Skin of body (tissue), 3 donors: ENCODE measurements at places on chromosomes 4 and X. TPM values are rescaled to one million over a fixed set of nuclear protein-coding genes. Genes with fewer than 3 reads are reported as not detected.
A peak's percentile ranks its signal among the peaks of the same experiment; 100 is the strongest.

The ARHGEF9 gene
- total RNA-seq, result 17.1 TPM

The CSAG3 gene
- total RNA-seq, result not detected

The IL2 gene
- not detected for total RNA-seq

The ZDHHC15 gene
- total RNA-seq, result 3.0 TPM

The GRPEL1 gene
- total RNA-seq, result 13.3 TPM

The ZNF732 gene
- total RNA-seq, result 4.5 TPM

The NLGN4X gene
- 4.3 TPM for total RNA-seq

The VCX gene
- not detected for total RNA-seq

The PASD1 gene
- total RNA-seq, result not detected

The TMEM154 gene
- total RNA-seq, result 15.0 TPM

The USP27X gene
- 3.1 TPM for total RNA-seq

The COX7B2 gene
- not detected for total RNA-seq

The AKAP14 gene
- not detected for total RNA-seq

DNA sequence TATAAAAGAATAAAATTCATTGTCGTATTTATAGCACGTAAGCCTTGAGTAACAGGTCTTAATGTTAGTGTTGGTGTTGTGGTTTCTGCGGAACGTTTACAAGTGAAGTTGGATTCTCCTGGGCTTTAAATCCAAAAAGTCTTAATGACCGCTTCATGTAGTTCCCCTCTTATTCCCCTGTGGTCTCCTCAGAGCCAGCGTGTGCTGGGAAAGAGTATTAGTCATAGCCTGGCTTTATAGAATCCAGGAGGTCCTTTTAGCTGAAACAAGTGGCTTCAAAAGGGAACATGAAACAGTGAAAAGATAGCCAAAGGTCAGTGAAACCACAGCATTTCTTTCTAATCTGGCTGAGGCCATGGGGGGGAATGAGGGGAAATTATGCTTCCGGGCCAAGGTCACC is 79.1 kb downstream of the CLCN4 start:
- DNase-seq, result no peak

DNA sequence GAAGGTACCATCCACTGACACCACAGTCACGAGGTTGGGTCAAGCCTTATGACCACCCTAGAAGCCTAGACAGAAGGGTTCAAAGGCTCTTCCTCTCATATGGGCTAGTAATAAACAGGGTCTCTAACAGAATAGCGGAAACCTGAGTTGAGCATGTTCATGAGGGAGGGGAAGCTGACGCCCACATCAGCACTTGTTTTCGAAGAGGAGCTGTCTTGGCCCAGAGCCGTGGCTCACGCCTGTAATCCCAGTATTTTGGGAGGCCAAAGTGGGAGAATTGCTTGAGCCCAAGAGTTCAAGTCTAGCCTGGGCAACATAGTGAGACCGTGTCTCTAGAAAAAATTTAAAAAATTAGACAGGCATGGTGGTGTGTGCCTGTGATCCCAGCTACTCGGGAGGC is 21.5 kb upstream of the TMSB4X start:
- DNase-seq, result no peak

GRCh38 chr4:75046226-75046625 is 113.3 kb downstream of the PARM1 start:
- no peak for DNase-seq

DNA sequence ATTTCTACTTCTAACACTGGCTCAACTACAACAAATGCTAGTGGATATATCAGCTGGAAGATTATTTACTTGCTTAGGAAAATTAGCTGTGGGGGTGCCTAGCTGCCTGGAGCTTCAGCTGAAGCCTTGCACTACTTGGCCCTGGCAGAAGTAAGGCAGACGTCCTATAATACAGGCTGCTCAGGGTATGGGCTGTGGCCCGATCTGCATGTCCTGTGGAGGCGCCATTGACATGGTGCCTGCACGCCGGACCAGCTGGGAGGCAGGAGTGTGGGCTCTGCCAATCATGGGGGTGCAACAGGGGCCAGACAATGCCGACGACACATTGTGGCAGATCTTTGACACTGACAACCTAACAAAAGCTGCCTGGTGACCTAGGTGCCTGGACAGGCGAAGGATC is 31.6 kb upstream of the UCP1 start:
- DNase-seq, result no peak

DNA sequence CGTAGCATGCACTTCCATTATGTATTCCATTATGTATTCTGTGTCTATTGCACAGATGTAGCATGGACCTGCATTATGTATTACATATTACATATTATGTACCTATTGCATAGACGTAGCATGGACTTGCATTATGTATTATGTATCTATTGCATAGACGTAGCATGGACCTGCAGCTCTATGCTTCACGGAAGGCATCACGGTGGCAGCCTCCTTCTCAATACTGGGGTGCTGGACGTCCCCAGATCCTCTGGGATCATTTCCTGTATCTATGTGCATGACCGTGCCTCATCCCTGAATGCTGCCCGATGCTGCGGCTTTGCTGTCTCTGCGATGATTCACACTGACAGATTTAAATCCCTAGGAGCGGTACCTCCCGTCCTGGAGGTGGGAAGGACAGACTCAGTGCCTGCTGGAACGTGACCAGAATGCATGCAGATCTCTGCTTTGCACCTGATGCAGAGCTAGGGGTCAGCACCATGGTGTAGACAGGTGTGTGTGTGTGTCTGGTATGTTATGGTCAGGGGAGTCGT is 317.5 kb downstream of the DHRSX start:
- no peak for DNase-seq

DNA sequence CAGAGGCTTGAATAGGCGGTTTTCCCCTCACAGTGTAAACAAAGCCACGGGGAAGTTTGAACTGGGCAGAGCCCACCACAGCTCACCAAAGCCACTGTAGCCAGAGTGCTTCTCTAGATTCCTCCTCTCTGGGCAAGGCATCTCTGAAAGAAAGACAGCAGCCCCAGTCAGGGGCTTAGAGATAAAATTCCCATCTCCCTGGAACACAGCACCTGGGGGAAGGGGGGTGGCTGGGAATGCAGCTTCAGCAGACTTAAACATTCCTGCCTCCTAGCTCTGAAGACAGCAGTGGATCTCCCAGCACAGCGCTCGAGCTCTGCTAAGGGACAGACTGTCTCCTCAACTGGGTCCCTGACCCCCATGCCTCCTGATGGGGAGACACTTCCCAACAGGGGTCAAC is 44.0 kb upstream of the USP38 start:
- DNase-seq, result no peak

GRCh38 chr4:110682311-110682710 is 59.4 kb upstream of the PITX2 start:
- DNase-seq, result peak; percentile 53

DNA sequence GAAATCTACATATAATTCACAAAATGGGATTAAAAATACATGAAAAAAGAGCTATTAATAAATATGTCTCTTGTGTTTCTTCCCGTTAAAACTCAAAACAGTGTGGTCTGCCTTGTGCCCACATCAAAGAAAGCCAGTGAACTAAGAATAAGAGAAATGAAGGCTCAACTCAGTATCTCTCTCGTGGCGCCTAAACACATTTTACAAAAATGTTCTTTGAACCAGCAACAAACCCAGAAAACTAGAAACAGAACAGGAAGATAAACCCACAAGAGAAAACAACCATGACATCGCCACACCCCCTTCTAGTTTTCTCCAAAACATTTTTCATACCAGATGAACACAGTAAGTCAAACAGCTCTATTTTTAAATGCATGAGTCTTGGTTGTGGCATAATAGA is 130.1 kb downstream of the DCHS2 start:
- DNase-seq, result peak; percentile 51

DNA sequence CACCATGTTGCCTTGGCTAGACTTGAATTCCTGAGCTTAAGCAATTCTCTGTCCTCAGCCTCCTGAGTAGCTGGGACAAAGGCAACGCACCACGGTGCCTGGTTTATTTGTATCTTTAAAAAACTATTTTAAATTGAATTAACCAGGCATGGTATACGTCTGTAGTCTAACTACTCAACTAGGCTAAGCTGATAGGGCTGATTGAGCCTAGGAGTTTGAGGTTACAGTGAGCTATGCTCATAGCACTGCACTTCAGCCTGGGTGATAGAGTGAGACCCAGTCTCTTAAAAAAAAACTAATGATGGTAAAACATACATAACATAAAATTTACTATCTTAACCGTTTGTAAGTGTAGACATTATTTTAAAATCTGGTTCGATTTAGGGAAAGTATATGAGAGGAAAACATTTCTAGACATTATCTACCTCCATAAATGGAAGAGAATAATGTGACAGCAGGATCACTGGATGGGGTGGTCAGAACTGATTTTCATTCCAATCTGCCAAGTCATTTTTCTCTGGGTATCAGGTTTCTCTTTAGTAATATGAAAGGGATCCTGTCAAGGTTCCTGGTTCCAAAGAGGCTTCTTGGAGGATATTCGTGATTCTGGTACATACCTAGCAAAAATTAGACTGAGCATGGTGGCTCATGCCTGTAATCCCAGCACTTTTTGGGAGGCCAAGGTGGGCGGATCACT is 8.7 kb upstream of the ITGB1BP2 start:
- DNase-seq, result no peak

DNA sequence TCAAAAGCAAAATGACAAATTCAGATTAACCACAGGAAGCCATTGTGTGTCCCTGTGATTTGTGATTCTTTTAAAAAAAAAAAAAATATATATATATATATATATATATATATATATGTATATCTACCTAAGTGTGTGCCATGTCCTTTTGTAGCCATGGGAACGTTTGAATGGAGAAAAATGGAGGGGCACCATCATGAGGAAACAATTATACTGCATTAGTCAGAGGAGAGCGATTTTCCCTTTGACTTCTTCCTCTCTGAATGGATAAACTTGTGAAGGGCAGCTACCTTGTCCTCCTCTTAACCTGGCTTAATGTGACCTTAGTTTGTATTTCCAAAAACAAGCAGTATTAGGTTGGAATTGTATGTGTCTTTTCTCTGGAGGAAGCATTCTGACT is 23.3 kb upstream of the CBLL2 start:
- DNase-seq, result no peak

- DNase-seq, result peak; percentile 57
These were observed 552 bp downstream of the ADH5 start for GRCh38 chr4:99088023-99088449.

- no peak for DNase-seq
These were observed 2184.4 kb upstream of the AGA start for GRCh38 chr4:179626687-179627086.

GRCh38 chr4:32133141-32133540 is 1413.0 kb downstream of the PCDH7 start:
- DNase-seq, result no peak

GRCh38 chr4:141158219-141158618 is 24.9 kb upstream of the RNF150 start:
- no peak for DNase-seq

- no peak for DNase-seq
These were observed 337.9 kb downstream of the PPP3CA start for GRCh38 chr4:101009471-101009870.

GRCh38 chrX:23826653-23827052 is 43.7 kb downstream of the SAT1 start:
- no peak for DNase-seq

DNA sequence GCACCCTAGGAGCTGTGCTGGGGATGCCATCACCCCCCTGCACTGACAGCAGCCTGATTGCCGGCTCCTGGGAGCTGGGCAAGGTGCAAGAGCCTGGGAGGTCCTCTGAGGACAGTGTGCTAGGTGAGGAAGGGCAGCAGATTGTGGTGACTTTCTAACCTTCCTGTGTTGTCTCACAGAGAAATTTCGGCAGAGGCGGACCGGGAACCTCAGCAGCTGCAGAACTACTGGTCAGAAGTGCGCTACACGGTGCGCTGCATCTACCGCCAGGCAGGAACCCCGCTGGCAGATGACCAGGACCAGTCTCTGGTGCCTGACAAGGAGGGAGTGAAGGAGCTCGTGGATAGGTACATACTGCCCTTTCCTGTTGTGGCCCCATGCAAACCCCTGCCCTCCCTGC is 89.8 kb downstream of the FAM193A start:
- DNase-seq, result no peak

DNA sequence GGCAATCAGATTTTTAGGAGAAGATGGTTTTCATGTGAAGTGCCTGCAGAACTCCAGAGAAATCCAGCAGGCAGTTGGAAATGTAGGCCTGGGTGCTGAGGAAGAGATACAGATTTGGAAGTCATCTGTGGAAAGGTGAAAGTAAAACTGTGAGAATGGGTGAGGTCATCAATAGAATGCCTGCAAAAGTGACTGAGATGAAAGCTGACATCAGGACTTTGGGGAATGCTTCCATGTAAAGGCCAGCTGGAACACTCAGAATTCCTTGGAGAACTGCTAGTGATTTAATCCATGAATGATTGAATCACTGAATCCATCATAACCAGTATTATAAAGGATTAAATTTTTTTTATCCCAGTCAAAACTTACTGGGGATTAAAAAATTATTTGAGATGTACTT is 124.5 kb upstream of the GIMD1 start:
- peak; percentile 20 for DNase-seq

- DNase-seq, result no peak
These were observed 21.6 kb downstream of the SCD5 start for GRCh38 chr4:82776925-82777542.

DNA sequence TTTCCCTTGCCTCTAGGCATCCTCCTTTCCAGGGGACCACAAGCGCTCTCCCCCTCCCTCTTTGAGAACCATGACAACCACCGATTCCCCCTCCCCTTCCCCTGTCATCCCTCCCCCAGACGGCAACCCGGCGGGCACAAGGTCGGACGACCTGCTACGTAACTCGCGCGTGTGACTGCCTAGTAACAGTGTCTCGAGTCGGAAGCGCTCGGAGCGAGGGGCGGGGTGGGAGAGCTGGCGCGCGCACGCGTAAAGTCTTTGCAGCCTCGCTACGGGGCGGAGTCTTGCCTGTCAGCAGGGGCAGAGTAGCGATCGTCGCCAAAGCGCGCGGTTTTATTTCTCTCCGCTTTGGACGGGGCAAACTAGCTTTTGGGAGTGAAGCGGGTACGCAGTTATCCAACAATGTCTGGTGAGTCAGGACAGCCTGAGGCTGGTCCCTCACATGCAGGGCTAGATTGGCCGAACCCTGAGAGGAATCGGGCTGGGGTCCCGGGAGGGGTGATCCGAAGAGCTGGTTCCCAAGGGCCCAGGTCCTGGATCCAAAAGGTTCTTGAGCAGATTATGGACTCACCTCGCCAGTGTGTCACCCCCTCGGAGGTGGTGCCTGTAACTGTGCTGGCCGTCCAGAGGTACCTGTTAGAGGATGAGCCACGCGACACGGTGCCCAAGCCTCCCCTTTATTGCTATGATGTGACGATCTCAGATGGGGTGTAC is at the start of gene RADX:
RADX (plus strand) TSS at position 300 of the 714 bp plus-strand sequence; CDS start at position 403, 103 bp downstream.
- DNase-seq, result peak; percentile 62

- DNase-seq, result no peak
These were observed 207.6 kb downstream of the NAF1 start for GRCh38 chr4:162959046-162959445.

DNA sequence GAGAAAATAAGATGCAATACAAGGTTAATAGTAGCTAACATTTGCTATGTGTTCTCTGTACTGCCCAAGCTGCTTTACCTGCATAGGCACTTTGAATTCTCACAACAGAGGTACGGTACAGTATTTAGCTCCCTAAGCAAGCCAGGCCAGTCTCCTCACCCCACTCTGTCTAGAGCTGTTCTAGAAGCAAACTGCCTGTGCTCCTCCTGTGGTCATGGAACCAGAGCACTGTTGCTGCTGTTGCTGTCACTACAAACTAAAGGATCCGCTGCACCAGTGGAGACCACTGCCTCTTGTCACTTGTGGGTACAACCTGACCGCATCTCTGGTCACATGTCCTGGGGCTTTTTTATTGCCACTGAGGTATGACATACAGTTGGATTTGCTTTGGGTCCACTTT is 19.6 kb downstream of the ZNF330 start:
- DNase-seq, result no peak

- DNase-seq, result no peak
These were observed 432.8 kb downstream of the PDGFC start for GRCh38 chr4:156538651-156539257.

GRCh38 chr4:185285632-185286393 is 76.4 kb downstream of the SNX25 start:
- no peak for DNase-seq
